ENCODE measurements at places on chromosomes 5 and 9.
A peak's percentile ranks its signal among the peaks of the same experiment; 100 is the strongest.

DNA sequence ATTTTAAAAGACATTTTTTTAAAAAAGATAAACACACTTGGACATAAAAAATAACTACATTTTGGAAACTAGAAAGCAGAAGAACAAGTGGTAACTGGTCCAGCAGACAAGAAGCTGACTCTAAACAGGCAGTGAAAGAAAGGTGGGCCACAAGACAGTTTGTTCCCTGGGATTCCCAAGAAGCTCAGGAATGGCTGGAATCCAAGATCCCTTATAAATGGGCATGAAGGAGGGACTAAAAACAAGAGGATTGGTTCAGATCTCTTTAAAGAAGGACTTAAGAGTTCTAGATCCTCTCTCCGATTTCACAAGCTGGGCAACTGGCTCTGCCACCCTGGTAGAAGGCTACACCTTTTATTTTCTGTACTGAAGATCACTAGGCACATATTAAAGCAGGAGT, 102.8 kb downstream of the ARL15 start:
- no peak for DNase-seq

- no peak for DNase-seq
Observed at GRCh38 chr9:8329561-8330283, 530.1 kb upstream of the DMAC1 start.

GRCh38 chr9:121253821-121254501, 14.0 kb upstream of the GSN start:
- no peak for DNase-seq

GRCh38 chr9:77968506-77968905, 63.1 kb downstream of the GNAQ start:
- DNase-seq, result no peak

DNA sequence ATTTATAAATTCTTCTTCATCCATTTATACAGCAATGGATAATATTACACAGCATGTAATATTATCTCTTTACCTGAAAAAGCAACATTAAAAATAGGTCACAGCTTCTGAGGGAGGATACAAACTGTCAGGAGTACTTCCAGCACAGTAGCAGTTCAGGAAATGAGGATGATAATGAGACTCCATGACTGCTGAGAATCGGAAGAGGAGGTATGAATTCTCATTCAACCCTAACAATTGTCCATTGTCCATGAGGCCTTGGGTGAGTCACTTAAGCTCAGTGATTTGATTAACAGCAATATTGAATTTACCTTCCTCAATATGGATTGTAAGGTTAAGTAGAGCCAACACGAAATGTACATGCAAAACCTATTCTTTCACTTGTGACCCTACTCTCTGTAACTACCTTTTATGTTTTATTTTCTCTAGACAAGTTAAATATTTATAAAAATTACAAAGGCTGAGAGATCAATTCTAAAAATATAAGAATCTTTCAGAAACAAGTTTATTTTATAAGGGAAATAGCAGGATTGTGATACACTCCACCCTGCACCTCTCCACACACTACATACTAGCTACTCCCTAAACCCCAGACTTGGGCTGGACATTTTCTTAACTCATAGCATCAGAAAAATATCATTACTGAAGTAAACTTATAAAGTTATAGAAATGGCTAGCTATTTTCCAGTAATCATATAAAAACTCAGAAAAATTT, 159.1 kb upstream of the ACOT12 start:
- no peak for DNase-seq

GRCh38 chr9:122125158-122125508, 32.0 kb upstream of the TTLL11 start:
- DNase-seq, result peak; percentile 91

- DNase-seq, result no peak
Observed at GRCh38 chr9:29548436-29548835, 1975.2 kb upstream of the C9orf72 start.

GRCh38 chr9:133705576-133705975, 32.6 kb downstream of the SARDH start:
- no peak for DNase-seq

DNA sequence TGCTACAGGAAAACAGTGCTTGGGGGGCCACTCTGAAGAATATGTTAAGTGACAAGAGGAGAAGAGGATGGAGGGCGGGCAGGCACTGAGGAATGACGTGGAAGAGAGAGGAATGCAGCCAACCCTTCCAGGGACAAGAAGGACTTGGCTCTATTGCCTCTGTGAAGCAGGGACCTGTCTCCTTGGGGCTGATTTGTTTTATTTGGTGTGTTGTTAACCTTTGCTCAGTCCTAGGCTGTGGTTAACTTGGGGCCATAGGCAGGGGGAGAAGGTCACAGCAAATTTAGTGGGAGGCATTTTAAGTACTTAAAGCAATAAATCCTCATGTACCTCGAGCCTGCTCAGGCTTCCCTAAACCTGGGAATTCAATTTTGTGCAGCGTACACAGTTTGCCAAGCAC, 39.9 kb downstream of the KIF4B start:
- DNase-seq, result no peak

DNA sequence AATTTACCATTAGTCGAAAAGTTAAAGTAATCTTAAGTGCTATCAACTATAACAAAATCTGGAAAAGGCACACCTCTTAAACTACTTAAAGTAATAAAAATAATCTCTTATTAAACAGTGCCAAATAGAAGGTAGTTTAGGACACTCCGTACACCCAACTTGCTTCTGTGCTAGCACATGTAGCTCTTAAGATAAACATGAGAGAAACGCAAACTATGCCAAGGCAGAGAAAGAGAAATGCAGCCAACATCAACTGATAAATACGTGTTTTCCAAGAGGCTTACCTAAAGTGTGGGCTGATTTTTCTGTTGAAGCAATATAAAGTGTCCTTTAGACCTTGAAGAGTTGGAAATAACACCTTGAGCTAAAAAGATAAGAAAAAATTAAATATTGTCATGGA, 480.6 kb upstream of the DAB2 start:
- no peak for DNase-seq

GRCh38 chr9:115591584-115591984, 473.6 kb upstream of the TNC start:
- DNase-seq, result peak; percentile 59

GRCh38 chr5:92518318-92518904, 1062.6 kb downstream of the NR2F1-AS1 start:
- DNase-seq, result no peak

DNA sequence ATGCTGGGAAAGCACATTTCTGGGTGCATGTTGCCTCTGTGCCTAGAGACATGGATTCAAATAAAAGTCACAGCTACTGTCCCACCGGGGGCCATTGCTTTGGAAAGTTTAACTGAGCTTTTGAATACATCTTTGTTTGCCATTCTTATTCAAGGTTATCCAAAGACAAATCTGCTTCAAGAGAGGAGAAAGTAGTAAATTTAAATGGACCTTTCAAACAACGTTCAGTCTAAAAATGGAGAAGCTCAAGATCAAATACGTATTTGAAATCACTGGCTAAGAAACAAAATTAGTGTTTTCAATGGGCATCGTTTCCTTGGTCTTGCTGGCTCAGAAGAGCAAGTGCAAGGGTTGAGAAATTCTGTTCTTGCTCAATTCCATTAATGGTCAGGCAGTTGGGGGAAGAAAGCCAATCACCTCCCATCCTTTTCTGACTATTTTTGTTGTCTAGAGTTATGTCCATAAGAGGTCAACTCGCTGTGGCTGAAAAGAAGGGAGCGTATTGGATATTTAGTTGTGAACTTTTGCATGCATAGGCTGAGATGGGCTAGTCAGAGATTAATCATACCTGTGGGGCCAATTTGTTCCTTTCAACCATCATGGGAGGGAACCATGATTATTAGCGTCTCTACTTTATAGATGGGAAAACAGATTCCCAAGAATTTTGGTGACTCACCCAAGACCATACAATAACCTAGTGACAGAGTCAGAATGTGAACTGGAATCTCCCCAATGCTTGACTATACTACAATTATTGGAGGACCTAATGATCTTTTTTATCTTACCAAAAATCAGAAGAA, 276.2 kb upstream of the TNC start:
- DNase-seq, result no peak

DNA sequence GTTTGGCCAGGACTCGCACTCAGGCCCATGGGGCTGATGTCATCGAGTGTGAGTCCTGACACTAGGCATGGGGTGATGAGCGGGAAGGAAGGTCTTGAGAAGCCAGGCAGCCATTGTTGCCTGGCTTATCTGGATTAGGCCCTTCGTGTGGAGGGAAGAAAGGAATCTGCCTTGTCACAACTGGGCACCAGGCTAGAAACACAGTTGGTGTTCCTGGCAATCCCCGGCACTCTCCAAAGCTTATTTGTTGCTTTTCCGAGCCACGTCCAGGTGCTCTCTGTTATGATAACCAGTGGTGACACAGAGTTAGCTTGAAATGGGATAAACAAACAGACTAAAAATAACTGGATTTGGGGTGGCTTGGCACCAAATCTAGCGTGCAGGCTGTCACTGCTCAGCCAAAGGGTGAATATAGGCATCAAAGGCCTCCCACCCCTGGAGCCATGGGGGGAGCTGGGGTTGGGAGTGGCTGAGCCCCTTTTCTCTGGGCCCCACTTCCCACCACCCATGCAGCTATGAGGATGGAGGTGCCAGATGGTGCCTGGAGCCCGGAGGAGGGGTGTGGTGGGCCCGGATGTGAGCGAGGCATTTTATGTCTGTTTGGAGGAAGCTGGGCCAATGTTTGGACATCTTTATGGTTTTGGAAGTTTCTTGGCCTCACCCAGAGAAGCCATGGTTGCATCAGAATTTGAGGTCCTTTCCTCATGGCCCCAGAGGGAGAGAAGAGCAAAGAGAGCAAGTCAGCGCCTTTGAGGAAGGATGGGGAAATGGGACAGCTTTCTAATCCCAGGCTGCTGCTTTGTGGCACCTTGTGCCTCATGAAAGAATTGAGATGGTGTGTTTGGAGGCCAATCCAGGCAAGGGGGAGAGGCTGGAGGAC, 98.0 kb upstream of the PITX1 start:
- DNase-seq, result no peak

DNA sequence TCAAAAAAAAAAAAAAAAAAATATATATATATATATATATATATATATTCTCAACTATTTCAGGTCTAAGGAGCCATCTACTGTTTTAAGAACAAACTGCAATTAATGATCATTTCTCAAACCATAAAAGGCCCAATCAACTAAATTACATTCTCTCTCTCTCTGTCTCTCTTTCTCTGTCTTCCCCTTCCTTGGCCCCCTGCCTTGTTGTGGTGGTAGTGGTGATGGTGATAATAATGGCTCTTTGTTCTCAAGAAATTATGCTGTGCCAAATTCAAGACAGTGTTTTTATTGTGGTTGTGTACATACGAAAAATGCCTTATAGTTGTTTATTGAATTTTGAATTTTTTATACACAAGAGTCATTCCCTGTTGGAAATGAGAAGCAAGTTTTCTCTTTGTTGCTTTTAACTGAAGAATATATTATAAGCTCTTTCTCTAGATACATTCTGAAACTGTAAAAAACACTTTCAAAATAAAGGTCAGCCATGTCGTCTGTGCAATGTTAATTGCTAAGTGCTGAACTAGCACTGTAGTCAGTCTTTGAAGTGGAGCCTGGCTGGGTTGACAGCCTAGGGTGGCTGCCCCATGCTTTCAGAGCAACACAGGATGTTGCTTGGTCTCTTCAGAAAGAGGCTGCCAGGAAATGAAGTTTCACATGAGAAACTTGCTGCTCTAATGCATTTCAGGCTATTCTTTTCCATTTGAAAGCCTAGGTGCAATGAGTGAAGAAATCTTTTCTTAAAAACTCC, 96.0 kb downstream of the HINT1 start:
- no peak for DNase-seq

GRCh38 chr9:21754741-21755140, 47.7 kb upstream of the MTAP start:
- DNase-seq, result no peak

- no peak for DNase-seq
Observed at GRCh38 chr5:139113892-139114291, 84.3 kb downstream of the SIL1 start.

DNA sequence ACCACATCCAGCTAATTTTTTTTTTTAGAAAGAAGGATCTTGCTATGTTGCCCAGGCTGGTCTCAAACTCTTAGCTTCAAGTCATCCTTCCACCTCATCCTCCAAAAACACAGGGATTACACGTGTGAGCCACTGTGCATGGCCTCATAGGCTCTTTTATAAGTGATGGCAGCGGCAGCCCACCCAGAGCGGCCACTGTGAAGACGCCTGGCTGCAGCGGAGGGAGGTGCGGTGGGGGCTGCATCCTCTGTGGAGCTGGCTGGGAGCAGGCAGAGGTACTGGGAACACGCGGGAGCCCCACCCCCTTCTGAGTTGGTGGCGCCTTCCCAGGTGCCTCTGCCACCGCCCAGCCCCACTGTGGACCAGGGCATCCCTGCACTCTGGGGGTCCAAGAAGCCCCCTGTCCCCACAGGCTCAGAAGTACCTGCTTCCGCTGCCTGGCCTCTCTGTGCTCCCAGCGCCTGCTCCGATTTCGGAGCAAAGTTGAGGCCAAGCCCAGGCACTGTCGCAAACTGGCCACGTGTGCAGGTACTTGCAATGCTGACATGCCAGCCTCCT, 16.9 kb upstream of the ECPAS start:
- no peak for DNase-seq

- DNase-seq, result no peak
Observed at GRCh38 chr5:157864067-157864466, 5.1 kb upstream of the CLINT1 start.

DNA sequence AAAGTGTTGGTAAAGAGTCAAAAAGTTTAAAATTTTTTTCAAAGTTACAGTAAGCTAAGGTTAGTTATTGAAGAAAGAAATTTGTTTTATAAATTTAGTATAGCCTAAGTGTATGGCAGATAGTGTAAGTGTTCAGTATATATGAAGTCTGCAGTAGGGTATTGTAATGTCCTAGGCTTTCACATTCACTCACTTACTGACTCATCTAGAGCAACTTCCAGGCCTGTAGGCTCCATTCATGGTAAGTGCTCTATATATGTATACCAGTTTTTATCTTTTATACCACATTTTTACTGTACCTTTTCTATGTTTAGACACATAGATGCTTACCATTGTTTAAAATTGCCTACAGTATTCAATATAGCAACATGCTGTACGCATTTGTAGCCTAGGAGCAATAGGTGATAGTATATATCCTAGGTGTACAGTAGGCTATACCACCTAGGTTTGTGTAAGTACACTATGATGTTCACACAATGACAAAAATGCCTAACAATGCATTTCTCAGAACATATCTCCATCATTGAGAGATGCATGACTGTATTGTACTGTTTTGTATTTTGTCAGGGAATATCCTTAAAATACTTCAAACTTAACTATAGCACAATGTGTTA, 38.5 kb downstream of the CYSTM1 start:
- DNase-seq, result no peak

DNA sequence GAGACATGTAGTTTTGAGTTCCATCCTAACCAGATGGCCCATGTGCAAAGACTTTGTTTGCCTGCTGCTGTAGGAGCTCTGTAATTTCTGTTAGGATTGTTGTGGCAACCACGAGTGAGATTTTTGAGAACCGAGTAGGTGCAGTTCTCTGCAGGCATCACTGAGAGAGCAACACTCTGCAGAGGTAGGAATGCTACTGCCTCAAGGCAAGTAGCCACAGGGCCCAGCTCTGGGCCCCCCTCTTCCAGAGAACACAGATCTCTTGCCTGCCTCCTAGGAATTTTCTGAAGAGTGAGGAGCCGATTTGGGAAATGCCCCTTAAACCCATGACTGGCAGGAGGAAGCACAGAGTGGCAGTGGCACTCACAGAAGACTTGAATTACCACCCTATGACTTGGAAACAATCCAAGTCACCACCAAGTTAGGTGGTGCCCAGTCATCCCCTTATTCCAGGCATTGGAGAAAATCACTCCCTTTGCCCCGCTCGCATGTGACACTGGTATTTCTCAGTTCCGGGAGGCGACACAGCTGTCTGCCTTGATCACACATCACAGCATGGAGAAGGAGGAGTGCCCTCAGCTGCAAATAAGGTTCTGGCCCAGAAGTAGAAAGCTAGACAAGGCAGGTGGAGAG, 52.5 kb upstream of the SLC2A8 start:
- DNase-seq, result no peak

All from right forelimb (tissue), 1 donor.